Stimulated activated CD4-positive, alpha-beta T cell treated with anti-CD3 and anti-CD28 coated beads, Interleukin-15, amount 100 ng/mL, for 24 hours (primary cell): ENCODE measurements at places on chromosomes 13 and 19.
A peak's percentile ranks its signal among the peaks of the same experiment; 100 is the strongest.

DNA sequence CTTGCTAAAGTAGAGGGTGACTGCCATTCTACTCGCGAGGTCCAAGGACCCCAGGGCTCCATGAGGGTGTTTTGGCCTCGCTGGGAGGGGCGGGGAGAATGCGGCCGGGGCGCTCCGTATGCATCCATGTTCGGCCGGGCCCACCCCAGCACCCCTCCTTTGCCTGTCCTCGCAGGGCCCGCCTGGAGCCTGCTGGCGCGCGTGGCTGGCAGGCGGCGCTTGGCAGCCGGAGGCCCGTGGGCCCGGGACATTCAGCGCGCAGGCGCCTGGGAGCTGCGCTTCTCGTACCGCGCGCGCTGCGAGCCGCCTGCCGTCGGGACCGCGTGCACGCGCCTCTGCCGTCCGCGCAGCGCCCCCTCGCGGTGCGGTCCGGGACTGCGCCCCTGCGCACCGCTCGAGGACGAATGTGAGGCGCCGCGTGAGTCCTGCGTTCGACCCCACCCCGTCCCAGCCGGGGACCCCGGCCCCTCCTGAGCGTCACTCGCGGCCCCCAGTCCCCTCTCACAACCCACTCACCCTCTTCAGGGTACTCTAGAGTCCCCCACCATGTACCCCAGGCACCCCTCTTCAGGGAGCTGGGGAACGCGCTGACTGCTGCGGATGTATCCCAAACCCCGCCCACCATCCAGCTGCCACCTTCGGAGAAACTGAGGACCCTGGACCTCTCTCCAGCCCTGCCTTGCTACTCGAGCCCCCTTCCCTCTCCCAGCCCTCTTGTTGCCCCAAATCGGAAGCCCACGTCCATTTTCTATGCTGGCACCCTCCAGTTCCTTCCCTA is 4.1 kb downstream of the DLL3 start:
- peak; percentile 83 for DNase-seq

DNA sequence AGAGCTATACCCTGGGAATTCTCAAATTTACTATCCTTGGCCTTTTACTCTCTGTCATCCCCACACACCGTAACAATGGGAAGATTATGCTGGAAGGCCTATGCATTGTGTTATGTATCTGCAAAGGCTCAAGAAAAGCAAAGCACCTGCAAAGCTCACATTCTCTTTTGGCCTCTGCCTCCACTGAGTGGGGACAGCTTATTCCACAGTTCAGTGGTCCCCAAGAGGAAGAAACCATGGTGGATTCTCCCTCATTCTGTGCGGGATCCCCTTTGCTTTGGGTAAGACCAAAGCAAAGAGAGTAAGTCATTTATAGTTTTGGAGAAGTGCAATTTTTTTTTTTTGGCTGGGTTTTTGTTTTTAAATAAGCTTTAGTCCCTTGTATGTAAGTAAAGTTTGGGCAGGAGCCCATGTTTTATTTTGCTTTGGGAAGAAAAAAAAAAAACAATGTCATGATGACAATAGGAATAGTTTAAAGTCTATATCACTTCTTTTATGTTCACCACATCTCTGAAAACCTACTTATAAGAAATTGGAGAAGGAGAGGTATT is 530.6 kb downstream of the FGF9 start:
- DNase-seq, result no peak

DNA sequence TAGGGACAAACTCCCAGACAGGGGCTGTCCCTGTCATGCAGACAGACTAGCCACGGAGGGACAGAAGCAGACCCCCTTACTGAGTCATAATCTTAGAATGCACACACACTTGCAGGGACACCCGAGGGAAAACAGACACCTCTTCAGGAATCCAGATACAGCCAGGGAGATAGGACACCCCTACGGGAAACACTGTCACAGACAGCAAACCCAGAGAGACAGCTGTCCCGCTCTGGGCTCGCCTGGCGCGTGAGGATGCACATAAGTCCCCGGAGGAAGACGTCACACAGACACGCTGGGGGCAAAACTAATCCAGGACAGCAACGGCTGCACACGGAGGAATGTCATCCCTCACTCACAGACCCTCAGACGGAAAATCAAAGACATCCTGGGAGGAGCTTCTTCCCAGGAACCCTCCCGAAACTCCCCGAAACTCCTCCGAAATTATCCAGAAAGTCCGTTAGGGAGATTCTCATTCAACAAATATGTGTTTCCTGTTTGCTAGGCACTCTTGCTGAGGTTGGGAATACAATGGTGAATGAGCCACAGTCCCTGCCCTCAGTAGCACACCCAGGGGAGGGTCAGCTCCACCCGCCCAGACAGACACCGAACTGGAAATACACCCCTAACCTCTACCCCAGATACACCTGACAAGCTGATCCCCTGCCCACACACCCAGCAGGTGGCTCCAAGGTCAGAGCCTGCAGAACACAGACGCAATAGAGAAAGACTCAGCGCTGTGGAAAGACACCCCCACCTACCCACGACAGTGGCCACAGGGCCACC is 15.2 kb upstream of the TOMM40 start:
- DNase-seq, result no peak

- DNase-seq, result no peak
These were observed 264.1 kb downstream of the NDFIP2 start for GRCh38 chr13:79745081-79745480.

- DNase-seq, result peak; percentile 10
These were observed 1.5 kb downstream of the PHF11 start for GRCh38 chr13:49497272-49497671.

DNA sequence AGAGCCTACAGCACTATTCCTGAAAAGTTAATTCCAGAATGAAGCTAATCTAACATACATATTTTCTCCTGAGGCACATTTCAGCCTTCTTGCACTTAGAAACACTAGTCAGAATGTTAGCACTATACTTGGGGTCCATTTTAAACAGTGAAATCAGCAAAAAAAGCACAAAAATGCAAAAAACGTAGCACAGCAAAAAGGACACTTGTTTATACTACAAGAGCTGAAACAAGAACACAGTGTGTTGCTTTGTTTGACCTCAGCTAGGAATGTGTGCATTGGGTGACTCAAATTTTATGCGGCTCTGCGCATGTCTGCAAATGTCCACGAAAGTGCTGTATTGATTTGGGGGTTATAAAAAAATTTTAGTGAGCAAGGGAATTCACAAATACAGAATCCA is 226.2 kb downstream of the KCNRG start:
- DNase-seq, result no peak

DNA sequence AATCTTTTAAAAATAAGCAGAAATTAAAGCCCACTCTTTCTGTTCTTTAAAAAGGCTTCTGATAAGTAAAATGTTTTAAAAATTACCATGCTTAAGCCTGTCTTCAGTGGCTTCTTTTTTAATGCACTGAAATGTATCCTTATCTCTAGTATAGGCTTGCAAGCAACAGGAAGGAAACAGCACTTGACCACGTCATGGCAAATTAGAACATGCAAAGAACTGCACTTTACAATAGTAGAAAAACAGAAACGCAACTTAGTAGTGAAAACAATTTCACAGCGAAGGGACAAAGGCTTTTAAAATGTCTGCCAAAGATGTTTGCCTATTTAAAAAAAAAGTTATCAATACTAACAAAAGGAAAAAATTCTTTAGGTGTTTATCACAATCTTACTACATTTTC is 36.3 kb downstream of the ELF1 start:
- DNase-seq, result peak; percentile 61

DNA sequence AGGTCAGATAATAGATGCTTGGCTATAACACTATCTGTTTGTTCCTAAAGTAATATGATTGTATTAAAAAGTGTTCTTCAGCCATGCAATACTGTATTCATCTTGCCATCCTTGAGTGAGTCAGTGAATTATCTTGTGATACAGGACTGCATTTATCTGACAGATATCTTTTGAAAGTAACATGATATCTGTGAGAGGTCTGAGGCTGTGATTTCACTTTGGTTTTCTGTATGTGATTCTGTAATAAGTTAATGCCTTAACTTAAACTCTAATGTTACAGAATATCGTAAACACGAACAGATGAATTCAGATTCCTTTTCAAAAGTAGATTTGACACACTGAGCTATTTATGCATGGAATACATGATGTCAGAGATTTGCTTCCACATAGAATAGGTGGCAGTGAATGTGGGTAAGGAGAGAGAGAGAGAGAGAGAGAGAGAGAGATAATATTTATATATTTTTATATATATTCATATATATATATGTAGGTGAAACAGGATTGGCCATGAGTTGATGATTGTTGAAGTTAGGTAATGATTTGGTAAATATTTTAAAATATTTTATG is 97.9 kb upstream of the RNF113B start:
- no peak for DNase-seq

DNA sequence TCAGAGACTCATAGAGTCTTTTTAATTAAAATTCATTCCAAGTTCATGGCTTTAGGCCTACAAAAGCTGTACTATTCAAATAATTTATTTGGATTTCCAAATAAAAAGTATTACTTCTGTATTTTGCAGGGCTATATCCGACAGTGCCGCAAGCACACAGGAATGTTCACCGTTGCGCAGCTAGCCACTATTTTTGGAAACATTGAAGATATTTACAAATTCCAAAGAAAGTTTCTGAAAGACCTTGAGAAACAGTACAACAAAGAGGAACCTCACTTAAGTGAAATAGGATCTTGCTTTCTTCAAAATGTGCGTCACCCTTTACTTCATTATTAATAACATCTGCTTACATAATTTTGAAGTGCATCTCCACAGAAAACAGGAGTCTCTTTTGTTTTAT is 20.5 kb upstream of the C1QTNF9 start:
- DNase-seq, result no peak

DNA sequence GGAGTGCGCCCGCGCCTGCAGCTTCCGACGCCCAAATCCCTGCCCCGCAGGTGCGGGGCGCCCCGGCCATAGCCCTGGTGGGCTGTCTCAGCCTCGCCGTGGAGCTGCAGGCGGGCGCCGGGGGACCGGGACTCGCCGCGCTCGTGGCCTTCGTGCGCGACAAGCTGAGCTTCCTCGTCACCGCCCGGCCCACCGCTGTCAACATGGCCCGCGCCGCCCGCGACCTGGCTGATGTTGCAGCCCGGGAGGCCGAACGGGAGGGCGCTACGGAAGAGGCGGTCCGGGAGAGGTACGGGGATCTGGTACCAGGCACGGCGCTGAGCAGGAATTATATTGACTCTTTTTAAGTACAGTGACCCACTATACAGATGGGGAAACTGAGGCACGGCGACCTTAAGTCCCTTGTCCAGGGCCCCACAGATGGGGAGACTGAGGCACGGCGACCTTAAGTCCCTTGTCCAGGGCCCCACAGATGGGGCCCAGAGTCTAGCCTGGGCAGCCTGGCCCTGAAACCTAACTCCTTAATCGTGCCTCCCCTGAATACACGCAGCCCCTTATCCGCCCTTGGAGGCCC is 586 bp downstream of the MRI1 start:
- peak; percentile 67 for DNase-seq

DNA sequence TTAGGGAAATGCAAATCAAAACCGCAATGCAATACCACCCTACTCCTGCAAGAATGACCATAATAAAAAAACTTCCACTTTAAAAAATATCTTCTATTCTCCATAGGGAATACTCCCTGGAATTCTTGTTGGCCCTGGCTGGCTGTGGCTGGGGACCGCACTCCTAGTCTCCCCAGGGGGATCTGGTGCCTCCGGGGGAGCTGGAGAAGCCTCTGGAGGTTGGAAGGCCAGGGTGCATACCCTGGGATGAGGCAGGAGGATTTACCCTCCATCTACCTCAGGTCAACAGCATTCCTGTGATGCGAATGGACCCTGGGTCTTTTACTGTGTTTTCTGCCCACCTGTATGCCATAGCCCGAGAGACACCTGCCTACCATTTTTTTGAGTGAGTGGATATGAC is 120.0 kb upstream of the ZNF536 start:
- no peak for DNase-seq

- DNase-seq, result no peak
These were observed 91.5 kb upstream of the FRY start for GRCh38 chr13:31940076-31940475.

DNA sequence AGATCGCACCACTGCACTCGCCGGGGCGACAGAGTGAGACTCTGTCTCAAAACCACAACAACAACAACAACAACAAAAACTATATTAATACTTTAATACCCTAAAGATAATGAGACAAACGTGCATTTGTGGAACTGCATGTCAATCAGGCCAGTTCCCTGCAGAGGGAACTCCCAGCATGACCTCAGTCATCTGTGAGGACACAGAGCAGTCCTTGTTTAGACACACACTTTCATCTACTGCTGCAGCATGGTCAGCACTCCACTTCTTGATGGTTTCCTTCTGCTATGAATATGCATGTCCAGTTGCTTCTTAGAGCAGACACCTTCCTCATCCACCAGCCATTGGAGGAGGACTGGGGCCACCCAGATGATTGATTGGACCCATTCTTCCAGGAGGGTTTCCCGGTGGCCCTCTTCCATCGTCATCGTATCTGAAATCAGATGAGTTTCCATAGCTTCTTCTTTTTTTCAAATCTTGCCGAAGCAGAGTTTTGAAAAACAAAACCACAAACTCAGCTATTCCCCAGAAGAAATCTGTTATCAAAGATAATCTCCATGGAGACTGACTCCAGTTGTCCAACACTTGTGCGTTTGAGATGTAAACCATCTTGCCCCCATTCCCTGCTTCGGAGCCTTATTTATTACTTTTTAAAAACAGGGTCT is 26.5 kb downstream of the ZNF607 start:
- DNase-seq, result no peak

DNA sequence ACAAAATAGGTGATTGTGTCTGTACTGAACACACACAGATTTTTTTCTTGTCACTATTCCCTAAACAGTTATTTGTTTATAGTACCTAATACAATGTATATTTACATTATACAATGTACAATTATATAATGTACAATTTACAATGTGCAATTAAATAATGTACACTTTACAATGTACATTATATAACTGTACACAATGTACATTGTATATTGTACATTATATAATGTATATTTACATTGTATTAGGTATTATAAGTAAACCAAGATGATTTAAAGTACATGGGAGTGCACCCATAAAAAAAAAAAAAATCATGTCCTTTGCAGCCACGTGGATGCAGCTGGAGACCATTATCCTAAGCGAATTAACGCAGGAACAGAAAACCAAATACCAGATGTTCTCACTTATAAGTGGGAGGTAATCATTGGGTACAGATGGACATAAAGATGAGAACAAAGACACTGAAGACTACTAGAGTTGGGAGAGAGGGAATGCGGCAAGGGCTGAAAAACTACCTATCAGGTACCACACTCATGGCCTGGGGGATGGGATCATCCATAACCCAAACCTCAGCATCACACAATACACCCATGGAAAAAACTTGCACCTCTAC is 68.1 kb downstream of the ABCC4 start:
- DNase-seq, result no peak

DNA sequence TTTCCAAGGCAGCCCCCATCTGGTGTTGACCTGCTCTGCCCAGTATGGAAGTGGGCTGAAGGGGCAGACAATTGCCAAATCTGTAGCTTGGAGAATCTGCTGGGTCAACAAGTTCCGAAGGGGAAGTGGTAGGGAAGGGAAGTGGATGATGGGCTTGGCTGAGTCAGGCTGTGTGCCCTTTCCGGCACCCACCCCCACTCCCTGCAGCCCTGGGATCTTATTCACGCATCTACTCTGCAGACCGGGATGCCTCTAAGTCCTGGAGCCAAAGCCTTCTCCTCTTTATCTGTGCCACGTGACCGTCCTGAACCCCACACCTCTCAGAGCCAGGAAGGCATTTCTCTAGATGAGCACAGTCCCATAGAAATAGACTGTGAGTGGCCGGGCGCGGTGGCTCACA is 7.5 kb upstream of the C5AR2 start:
- DNase-seq, result no peak
